ENCODE measurements at places on chromosomes 5 and 9.
A peak's percentile ranks its signal among the peaks of the same experiment; 100 is the strongest.

DNA sequence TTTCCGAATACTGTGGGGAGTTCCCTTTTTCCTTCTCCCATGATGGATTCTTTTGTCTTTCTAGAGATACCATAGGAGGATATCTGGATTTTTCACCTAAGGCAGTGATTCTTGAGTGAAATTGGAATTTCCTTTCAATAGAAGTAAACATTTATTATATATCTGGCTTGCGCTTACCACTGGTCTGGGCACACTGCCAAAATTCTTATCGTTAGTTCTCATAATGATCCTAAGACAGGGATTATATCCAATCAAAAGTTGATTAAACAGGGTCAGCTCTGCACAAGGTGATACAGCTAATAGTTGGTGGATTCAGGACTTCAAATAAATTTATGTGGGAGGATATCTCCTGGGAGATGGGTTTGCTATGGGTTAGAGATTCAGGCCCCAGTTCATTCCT lies 9.6 kb downstream of the TLE4 start:
- no peak for DNase-seq

GRCh38 chr5:172925336-172925948 lies 33.8 kb upstream of the RPL26L1 start:
- no peak for DNase-seq

DNA sequence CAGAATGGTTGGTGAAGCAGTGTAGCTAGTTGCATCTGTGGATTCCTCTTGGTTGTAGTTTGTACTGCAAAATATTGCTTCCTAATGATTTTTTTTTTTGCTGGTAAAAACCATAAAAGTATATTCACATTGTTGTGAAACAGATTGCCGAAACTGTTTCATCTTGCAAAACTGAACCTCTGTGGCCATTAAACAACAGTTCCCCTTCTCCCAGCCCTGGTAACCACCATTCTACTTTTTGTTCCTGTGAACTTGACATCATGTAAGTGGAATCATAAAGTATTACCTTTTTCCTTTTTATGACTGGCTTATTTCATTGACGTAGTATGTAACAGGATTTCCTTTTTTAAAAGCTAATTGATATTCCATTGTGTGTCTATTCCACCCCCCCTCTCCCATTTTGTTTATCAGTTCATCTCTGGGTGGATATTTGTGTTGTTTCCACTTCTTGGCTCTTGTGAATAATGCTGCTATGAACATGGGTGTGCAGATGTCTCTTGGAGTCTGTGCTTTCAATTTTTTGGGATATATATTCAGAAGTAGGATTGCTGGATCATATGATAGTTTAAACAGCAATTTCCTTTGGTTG lies 11.8 kb downstream of the SUB1 start:
- no peak for DNase-seq

DNA sequence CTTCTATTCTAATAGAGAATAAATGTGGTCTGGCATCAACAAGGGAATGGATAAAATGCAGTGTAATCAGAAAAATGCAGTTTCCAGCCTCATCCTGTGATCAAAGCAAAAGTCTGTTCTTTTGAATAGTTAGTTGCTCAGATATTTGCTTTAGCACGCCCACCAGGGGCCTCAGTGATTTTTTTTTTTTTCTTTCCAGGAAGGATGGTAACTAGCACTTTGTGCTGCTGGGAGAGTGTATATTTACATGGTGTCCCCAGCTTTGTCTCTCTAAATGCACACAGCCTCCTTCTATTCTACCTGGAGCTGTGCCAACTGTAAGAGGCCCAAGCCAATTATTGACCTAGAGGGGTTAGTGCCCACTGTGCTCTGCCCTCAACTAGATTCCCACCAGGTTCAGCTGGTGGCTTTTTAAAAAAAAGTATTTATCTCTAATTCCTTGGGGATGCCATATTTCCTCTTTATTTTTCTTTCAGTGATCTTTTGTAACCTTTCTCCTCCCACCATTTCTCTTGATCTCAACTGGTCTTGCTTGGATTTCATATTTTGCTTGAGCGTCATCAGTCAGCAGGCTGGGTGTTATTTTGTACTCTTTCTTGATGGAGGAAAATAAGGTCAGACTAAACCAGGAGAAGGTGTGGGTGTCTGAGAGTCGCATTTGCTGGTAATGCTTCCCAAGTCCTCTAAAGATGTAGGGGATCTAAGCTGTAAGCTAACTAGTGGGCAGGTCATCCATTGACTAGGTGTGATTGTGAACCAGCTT lies 193.0 kb upstream of the C9orf72 start:
- DNase-seq, result no peak

DNA sequence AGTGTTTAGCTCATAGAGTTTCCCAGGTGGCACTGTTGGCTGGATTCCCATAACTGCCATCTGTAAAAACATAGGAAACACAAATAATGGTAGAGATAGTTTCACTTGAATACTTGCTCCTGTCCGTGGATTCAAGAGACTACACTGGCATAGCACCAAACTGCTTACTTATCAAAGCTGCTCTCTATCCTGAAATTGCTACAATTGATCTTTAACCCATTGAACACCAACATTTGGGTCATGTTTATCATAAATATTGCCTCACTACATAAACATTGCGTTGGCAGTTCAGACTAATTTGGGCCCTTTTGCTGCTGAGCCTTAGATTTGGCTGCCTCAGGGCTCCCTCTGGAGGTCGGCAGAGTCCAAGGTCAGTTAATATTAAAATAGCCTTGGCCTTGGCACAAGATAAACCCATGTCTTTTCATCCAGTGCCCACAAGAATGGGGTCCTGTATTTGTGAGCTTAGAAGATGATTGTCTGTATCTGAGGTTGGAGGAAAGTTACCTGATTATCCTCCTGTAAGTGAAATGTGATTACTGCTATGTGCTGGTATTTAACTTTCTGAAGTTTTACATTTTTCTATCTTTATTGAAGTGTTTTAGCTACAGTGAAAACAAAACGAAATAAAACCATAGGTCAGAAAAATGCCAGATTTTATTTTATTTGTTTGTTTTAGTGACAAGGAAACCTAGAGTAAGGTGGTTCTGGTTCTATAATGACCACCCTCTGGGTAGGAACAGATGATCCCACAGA lies 4.0 kb upstream of the RANBP3L start:
- DNase-seq, result peak; percentile 50

- no peak for DNase-seq
Measured at GRCh38 chr9:18978188-18978587, 54.8 kb downstream of the SAXO1 start.

DNA sequence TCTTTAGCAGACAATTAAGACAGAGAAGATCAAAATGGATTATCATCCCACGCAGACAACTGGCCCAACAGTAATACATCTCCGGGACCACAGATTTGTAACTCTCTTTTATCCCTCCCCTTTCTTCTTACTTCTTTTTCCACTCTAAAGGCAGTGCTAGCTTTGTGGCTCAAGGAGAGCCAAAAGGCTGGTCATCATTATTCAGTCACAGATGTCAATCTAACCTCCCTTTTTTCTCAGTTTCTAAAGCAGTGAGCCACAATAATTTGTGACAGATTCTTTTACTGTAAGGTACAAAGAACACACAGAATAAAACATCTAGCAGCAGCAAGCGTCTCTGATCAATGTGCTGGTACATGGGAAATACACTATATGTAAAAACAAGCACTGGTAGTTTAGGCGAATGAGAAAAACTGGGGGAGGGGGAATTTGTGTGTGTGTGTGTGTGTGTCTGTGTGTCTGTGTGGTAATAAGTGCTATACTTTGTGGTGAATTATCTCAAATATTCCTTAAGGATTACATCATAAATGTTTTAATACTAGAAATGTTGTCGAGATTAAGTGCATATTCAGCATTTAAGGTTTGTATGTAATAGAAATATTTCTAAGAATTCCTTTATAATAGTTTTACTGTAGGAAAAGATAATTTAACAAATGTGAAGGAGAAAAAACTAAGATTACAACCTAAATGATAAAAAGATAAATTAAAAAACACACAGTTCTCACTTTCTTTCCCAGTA lies 140.2 kb downstream of the DENND1A start:
- no peak for DNase-seq

GRCh38 chr9:35636135-35636876 lies 14.4 kb downstream of the SIT1 start:
- DNase-seq, result no peak

DNA sequence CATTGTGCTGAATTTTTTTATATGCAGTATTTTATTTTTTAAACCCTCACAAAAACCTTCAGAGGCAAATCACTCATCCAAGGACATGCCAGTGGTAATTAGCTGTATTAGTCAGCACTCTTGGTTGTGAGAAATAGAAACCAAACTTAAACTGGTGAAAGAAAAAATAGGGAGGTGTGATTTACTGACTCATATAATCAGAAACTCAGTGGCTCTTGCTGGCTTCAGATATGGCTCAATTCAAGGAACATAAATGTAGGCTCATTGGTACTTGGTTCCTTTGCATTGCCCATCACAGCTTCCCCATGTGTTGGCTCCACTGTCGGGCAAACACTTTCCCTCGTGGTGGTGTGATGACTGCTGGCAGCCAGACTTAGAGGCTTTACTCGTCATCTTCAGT lies 497.2 kb downstream of the MAT2B start:
- no peak for DNase-seq

DNA sequence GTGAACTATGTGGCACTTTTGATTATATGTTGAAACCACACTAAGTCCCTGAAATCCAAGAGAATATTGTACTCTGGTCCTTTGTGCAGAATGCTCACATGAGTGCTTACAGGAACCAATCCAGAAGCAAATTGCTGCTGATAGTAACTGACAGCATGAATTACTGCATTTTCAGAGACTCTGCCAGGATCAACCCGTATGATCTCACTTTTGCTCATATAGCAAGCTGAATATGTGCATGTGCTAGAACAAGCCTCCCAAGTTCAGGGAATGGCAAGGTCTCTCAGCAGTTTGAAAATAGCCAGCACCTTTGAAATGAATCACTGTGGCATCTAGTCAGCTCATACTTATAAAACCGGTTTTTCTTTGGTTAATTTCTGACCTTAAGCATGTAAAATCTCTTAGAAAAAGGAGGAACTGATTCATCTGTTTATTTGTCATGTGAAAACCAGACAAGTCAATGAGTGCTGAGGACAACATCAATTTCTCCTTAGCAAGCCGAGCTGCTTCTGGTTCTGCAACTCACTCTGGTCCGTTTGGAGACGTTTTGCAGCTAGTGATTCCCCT lies 215.7 kb upstream of the ELL2 start:
- DNase-seq, result no peak

GRCh38 chr5:178322736-178323540 lies 90.3 kb upstream of the PHYKPL start:
- no peak for DNase-seq

GRCh38 chr9:71814815-71815214 lies 46.5 kb upstream of the CEMIP2 start:
- DNase-seq, result no peak

GRCh38 chr5:67401172-67401571 lies 204.6 kb upstream of the CD180 start:
- DNase-seq, result no peak

GRCh38 chr9:93205896-93206575 lies 22.1 kb downstream of the WNK2 start:
- DNase-seq, result no peak

DNA sequence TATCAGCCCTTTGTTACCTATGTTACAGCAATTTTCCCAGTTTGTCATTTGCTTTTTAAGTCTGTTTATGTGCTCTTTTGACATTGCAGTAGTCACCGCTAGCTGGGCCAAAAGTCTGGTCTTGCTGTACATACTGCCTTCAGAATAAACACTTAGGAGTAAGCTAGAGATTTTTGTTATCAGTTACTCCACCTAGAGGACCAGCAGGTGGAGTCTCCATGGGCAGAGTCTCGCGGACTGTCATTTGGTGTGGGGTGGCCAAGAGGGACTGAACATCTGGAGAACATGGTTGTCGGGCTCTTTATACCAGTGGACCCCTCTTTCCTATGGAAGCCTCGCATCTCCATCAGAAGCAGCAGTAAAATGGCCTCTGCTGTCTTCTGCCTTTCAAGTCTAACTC lies 10.8 kb upstream of the MGAT1 start:
- peak; percentile 29 for DNase-seq

- no peak for DNase-seq
Measured at GRCh38 chr5:162037431-162037830, 30.1 kb upstream of the GABRG2 start.

GRCh38 chr9:20319241-20319640 lies 303.1 kb downstream of the MLLT3 start:
- no peak for DNase-seq

DNA sequence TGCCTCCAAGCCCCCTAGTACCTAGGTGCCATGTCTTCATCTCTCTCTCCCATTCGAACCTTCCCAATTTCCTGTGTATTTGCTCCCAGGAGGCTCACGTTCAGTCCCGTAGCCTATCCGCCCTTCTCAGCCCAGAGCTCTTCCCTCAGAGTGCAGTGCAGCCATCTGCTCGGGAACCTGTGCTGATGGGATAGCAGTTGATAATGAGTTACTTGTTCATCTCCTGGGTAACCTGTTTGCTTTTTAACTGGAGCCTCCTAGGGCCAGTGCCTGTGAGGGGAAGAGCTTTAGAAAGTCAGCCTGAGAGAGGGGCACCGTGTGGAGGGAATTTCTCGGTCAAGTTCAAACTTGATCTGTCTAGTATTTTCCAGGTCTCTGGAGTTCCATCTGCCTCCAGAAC lies 229.8 kb upstream of the IL12B start:
- DNase-seq, result no peak

GRCh38 chr5:35282810-35283209 lies 52.5 kb upstream of the PRLR start:
- no peak for DNase-seq

- no peak for DNase-seq
Measured at GRCh38 chr9:87464110-87464991, 33.3 kb upstream of the DAPK1 start.

DNA sequence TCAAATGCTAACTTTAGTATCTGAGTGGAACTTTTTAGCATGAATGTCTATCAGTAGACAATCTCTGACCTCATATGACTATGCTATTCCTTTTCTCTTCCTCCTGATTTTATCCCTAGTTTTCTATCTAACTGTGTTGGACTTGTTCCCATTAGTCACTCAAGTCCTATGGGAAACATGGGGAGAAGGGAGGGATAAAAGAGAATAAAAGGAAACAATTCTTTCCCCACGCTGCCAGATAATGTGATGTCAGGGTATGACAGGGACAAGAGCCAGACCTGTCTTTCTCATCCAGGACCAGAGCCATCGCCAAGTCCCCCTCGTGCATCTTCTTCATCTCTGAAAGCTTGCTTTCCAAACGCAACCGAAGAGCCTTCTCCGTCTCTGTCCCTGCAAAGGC lies 43.9 kb downstream of the CDK5RAP2 start:
- DNase-seq, result no peak

DNA sequence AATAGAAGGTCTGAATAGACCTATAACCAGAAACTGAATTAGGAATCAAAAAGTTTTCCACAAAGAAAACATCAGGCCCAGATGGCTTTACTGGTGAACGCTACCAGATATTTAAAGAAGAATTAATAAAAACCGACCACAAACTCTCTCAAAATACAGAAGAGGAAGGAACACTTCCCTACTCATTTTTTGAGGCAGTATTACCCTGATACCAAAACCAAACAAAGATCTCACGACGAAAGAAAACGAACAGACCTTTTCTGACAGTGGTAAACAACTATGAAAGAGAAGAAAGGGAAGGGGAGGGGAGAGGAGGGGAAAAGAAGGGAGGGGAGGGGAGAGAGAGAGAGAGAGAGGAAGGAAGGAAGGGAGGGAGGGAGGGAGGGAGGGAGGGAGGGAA lies 13.5 kb downstream of the B4GALT1 start:
- no peak for DNase-seq

Data from SW 1271 (cell line).